Large intestine (tissue), 12 donors: ENCODE measurements at places on chromosomes 3 and 15. TPM values are rescaled to one million over a fixed set of nuclear protein-coding genes. Genes with fewer than 3 reads are reported as not detected.

DNA sequence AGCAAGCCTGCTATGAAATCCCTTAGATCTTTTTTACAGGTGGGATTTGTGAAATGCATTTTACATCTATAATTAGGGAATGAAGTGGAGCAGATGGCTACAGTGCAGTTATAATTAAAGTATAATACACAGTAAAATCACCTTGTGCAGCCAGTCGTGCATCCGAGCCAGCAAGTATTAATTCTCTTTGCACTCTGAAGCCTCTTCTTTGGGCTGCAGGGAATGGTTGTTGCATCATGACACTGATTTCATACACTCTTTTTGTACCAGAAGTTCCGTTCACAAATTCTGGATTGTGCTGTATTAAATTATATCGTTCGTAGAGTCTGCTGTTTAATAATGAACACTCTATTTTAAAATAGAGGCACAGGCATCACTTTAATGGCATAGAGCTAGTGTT lies 28.7 kb upstream of the TP63 start:
- no peaks in the 10 kb centered on the region for H3K4me1 ChIP-seq
- H3K36me3 ChIP-seq = no peaks in the 10 kb centered on the region
- DNase-seq = no peak
- no peak overlapping the region for H3K4me3 ChIP-seq

- H3K4me1 ChIP-seq = no peaks in the 10 kb centered on the region
- no peaks in the 10 kb centered on the region for H3K36me3 ChIP-seq
- no peak for DNase-seq
- H3K4me3 ChIP-seq = no peak overlapping the region
These were observed 185.9 kb downstream of the MEX3B start for GRCh38 chr15:81859737-81860516.

DNA sequence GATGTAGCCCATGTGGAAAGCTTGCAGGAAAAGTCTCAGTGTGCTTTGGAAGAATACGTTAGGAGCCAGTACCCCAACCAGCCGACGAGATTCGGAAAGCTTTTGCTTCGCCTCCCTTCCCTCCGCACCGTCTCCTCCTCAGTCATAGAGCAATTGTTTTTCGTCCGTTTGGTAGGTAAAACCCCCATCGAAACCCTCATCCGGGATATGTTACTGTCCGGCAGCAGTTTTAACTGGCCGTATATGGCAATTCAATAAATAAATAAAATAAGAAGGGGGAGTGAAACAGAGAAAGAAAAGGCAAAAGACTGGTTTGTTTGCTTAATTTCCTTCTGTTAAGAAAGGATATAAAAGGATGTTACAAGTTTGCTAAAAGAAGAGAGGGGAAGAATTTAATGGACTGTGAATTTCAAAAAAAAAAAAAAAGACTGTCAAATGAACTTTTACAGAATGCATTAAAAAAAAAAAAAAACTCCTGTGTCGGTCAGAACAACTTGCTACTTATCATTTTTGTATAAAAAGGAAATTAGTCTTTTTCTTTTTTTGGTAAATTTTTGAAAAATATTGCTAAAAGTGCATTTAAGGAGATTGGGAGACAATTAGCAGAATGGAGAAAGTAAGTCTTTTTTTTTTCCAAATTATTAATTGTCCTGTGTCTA lies 7.0 kb downstream of the NR2F2 start:
- H3K27ac ChIP-seq = no peak overlapping the region
- H3K4me3 ChIP-seq = peak overlapping the region; percentile 55
- peaks cover 32% of the 10 kb centered on the region for H3K36me3 ChIP-seq
- H3K27me3 ChIP-seq = no peaks in the 10 kb centered on the region
- peaks cover 29% of the 10 kb centered on the region for H3K4me1 ChIP-seq

DNA sequence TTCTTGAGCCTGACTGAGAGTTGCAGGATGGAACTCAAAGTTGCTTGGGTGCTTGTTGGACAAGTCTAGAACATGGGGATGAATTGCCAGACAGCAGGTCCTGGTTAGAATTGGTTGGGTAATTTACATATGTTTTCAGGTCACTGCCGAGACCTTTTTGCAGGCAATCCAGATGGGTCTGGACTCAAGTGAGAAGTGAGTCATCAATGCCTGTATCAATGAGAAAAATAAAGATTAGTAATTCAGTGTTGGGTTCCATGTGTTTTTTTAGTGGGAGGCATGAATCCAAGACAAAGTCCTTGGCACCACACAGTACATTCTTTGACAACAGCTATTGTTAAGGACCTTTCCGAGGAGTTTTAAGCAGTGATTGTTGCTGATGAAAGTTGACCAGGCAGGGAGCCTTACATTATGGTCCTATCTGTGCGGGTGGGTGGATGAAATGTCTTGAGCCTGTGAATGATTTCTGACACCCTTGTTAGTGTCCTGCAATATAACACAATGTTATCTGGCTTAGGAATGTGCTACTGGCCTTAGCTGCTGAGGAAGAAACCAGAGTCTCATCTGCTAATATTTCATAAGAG lies 77.7 kb downstream of the CRYGS start:
- no peaks in the 10 kb centered on the region for H3K36me3 ChIP-seq
- H3K27me3 ChIP-seq = peaks cover 4% of the 10 kb centered on the region
- no peak overlapping the region for H3K4me3 ChIP-seq
- no peak overlapping the region for H3K27ac ChIP-seq
- H3K4me1 ChIP-seq = no peaks in the 10 kb centered on the region

Gene SHC4
- 1.7 TPM for polyA plus RNA-seq

DNA sequence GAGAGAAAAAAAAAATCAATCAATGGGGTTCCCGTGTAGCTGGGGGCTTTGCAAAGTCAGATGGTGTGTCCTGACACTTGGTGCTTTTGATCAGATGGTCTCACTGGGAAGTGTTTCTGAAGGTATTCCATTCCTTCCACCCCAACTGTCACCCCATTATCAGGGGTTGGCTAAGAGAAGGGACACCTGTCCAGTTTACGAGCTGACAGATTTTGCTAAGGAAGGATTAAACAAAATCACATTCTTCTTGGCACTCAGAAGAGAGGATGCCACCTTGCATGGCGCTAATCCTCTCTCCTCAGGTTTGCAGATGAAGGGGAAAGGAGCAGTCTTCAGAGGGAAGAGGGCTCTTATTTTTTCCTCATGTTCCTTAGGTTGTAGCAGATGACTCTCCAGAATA lies 103.7 kb upstream of the ETV5 start:
- H3K36me3 ChIP-seq = no peaks in the 10 kb centered on the region
- peaks cover 8% of the 10 kb centered on the region for H3K4me1 ChIP-seq
- no peak overlapping the region for H3K27ac ChIP-seq
- DNase-seq = no peak
- H3K27me3 ChIP-seq = no peaks in the 10 kb centered on the region

Gene MYLK
- 296 TPM for polyA plus RNA-seq

- H3K4me1 ChIP-seq = no peaks in the 10 kb centered on the region
- no peak overlapping the region for H3K4me3 ChIP-seq
- peaks cover 6% of the 10 kb centered on the region for H3K27me3 ChIP-seq
- no peaks in the 10 kb centered on the region for H3K36me3 ChIP-seq
- DNase-seq = no peak
These were observed 58.2 kb downstream of the IL16 start for GRCh38 chr15:81254916-81255290.

DNA sequence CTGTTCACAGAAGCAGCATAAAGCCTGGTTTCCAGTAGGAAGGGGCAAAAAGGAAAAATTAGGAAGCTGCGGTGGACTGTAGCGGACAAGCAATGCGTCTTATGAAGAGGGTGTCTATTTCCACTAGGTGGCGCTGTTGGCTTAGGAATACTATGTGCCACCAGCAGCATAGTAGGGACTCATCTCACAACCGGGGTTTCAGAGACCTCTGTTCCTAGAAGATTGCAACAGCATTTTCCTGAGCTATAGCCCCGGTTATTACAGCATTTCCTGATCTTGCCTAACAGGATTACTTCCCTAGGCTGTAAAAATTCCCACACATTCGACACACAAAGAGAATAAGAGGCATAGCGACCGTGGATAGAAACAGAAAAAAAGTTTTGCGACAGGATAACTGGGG lies 683.0 kb downstream of the TBL1XR1 start:
- no peak overlapping the region for H3K4me3 ChIP-seq
- no peaks in the 10 kb centered on the region for H3K4me1 ChIP-seq
- no peak overlapping the region for H3K27ac ChIP-seq
- DNase-seq = no peak
- H3K27me3 ChIP-seq = no peaks in the 10 kb centered on the region

GRCh38 chr3:32992310-32992686 lies 40.9 kb downstream of the CCR4 start:
- H3K27me3 ChIP-seq = no peaks in the 10 kb centered on the region
- no peak overlapping the region for H3K27ac ChIP-seq
- H3K36me3 ChIP-seq = peaks cover 7% of the 10 kb centered on the region
- no peak for DNase-seq
- no peaks in the 10 kb centered on the region for H3K4me1 ChIP-seq

Gene SERINC4
- polyA plus RNA-seq = 0.42 TPM

DNA sequence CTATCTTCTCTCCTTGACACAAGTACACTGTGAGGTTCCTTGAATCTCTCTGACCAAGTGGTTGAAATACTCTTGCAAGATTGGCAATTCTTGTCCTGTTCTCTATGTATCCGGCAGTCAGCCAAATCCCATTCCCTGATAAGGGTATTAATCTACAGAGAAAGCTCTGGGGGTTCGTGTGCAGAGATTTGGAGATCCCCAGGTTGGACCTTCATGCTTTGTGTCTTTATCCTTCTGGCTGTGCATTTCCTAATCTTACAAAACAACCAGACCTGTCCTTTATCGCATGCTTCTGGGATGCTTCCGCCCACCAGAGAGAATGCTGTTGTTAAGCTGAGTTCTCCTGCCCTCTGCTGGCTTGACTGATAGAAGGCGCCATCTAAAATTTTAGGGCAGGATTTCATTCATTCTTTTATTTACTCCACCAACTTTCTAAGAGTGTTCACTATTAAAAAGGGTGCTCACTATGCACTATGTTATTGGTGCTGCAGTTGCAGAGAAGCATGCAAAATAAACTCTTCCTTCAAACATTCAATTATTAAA lies 8.6 kb upstream of the SST start:
- peak; percentile 28 for DNase-seq
- no peaks in the 10 kb centered on the region for H3K27me3 ChIP-seq
- no peak overlapping the region for H3K4me3 ChIP-seq
- H3K27ac ChIP-seq = no peak overlapping the region
- no peaks in the 10 kb centered on the region for H3K36me3 ChIP-seq

DNA sequence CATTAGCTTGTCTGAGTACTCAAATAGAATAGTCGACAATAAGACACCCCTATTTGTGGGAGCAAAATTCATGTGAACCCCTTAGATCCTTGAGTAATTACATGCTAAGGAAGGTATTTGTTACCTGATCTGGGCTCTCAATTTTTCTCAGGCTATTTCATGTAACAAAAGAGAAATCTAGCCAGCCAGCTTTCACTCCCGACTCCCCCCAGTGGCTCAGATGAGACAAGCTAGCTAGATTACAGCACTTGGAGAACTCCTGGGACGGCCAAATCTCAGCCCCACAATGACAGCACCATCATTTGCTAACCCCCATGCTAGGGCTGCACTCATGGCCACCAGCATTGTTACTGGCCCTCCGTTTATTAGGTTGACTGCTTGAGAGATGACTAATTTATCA lies 41.3 kb downstream of the GLDN start:
- no peaks in the 10 kb centered on the region for H3K4me1 ChIP-seq
- no peak overlapping the region for H3K4me3 ChIP-seq
- no peaks in the 10 kb centered on the region for H3K27me3 ChIP-seq
- H3K36me3 ChIP-seq = no peaks in the 10 kb centered on the region
- H3K27ac ChIP-seq = no peak overlapping the region
